ENCODE measurements at places on chromosomes 7 and 10.
A peak's percentile ranks its signal among the peaks of the same experiment; 100 is the strongest.

- H3K4me3 ChIP-seq = no peak overlapping the region
- no peak overlapping the region for H3K27ac ChIP-seq
- H3K27me3 ChIP-seq = no peaks in the 10 kb centered on the region
Observed at GRCh38 chr7:131735101-131735500, 178.7 kb upstream of the PODXL start.

GRCh38 chr7:132403465-132404110 lies 172.7 kb downstream of the PLXNA4 start:
- H3K4me1 ChIP-seq = peaks cover 2% of the 10 kb centered on the region
- no peaks in the 10 kb centered on the region for H3K36me3 ChIP-seq
- DNase-seq = peak; percentile 25
- H3K27me3 ChIP-seq = no peaks in the 10 kb centered on the region

DNA sequence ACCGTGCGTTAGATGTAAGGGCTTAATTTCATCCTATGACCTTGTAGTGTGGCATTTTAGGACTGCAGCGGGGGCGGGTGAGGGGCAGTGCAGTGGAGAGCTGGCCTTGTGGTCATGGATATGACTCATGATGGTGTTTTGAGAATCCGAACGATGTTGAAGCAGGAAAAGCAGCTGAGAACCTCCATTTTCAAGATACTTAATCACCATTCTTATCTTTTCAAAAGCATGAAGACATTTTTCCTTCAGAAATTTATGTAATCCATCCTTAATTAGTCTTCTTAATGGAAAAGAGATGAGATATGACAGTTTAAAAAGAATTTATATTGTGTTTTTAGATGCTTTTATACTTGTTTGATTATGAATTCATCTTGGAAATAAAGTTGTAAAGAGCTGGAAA lies 9.6 kb downstream of the ATP5F1C start:
- no peak overlapping the region for H3K4me3 ChIP-seq
- no peaks in the 10 kb centered on the region for H3K4me1 ChIP-seq
- no peaks in the 10 kb centered on the region for H3K27me3 ChIP-seq
- peaks cover 13% of the 10 kb centered on the region for H3K36me3 ChIP-seq

- H3K27me3 ChIP-seq = no peaks in the 10 kb centered on the region
- H3K4me1 ChIP-seq = no peaks in the 10 kb centered on the region
- no peak overlapping the region for H3K4me3 ChIP-seq
Observed at GRCh38 chr10:95188593-95188992, 5.4 kb upstream of the ACSM6 start.

- no peaks in the 10 kb centered on the region for H3K27me3 ChIP-seq
- no peak for DNase-seq
- no peak overlapping the region for H3K27ac ChIP-seq
- no peaks in the 10 kb centered on the region for H3K4me1 ChIP-seq
- H3K36me3 ChIP-seq = peaks cover 8% of the 10 kb centered on the region
Observed at GRCh38 chr10:73424478-73424877, 8.9 kb downstream of the MSS51 start.

- no peak overlapping the region for H3K27ac ChIP-seq
- H3K4me1 ChIP-seq = peaks cover 1% of the 10 kb centered on the region
- H3K27me3 ChIP-seq = no peaks in the 10 kb centered on the region
- DNase-seq = no peak
- no peak overlapping the region for H3K4me3 ChIP-seq
- H3K36me3 ChIP-seq = no peaks in the 10 kb centered on the region
Observed at GRCh38 chr7:69635555-69636185, 37.4 kb downstream of the AUTS2 start.

DNA sequence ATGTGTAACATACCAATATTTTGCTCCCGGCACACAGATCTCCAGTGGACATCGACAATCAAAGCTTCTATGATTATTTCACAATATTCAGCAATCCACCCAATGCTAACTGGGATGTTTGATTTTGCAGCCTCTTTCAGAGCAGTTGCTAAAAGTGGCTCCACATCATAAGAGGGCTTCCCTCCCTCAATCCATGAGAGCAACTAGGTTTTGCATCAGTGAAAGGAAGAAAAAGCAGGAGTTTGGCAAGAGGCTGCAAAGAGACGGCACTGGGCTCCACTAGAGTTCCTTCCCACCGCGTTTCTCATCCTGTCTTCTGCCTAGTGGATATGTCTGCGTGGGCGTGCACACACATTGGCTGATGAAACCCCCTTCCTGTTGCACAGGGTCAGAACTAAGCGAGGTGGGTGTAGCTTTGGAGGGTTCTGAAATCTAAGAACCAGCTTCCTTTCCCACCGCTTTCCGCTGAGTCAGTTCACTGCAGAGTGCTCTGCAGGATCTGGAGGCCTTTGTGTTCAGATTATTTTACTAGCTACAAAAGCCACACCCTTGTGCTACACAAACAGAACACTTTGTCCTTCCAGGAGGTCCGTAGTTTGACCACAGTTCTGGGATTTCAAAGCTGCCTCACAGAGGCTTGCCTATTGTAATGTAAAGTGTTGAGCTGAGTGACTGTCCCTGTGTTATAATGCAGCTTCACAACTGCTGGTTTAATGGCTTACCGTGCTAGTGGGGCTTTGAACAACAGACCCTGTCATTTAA lies 28.1 kb downstream of the ARL4A start:
- H3K27me3 ChIP-seq = no peaks in the 10 kb centered on the region
- no peaks in the 10 kb centered on the region for H3K36me3 ChIP-seq
- H3K27ac ChIP-seq = no peak overlapping the region
- no peak overlapping the region for H3K4me3 ChIP-seq
- no peaks in the 10 kb centered on the region for H3K4me1 ChIP-seq
- peak; percentile 66 for DNase-seq

DNA sequence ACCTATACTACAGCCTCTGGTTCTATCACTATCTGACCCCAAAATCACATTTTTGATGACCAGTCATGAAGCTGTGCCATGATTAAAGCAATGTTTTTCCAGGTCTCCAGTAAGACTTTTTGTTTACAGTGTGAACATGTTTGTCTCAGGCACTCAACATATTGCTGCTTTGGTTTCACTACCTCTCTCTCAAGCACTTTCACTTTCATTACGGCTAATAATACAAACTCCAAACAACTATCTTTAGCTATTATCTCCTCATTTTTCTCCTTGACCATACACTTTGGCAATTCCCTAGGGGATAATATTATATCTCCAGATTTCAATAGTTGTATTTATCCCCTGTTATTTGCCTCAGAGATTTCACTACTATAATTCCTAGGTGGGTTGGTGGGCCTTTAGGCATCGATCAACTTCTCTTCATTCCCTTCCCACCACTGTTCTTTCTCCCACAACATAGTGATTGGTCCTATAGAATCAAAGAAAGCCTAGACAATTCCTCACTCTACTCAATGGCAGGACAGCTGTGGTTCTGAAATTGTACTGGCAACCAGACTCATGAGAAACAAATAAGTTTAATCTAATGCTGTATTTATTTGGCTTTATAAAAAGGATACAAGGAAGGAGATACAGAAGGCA lies 261.4 kb upstream of the ZWINT start:
- no peaks in the 10 kb centered on the region for H3K27me3 ChIP-seq
- no peaks in the 10 kb centered on the region for H3K36me3 ChIP-seq
- no peak overlapping the region for H3K4me3 ChIP-seq
- no peaks in the 10 kb centered on the region for H3K4me1 ChIP-seq
- DNase-seq = no peak

GRCh38 chr7:37420946-37421695 lies 27.5 kb downstream of the ELMO1 start:
- H3K27me3 ChIP-seq = no peaks in the 10 kb centered on the region
- peaks cover 15% of the 10 kb centered on the region for H3K4me1 ChIP-seq
- no peak overlapping the region for H3K4me3 ChIP-seq
- H3K27ac ChIP-seq = no peak overlapping the region
- no peaks in the 10 kb centered on the region for H3K36me3 ChIP-seq
- no peak for DNase-seq

DNA sequence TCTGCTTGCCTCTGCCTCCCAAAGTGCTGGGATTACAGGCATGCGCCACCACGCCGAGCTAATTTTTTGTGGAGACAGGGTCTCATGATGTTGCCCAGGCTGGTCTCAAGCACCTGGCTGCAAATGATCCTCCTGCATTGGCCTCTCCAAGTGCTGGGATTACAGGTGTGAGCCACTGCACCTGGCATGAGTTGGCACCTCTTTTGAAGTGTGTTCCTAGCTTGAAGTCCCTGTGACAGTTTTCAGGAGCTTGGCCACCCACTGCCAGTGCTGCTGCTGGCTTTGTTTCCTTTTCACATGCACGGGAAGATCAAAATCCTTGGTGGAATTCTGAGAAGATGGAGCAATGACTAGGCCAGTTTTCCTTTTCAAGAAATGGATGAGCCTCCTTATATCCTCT lies 126.3 kb downstream of the NRP1 start:
- H3K4me1 ChIP-seq = peaks cover 4% of the 10 kb centered on the region
- no peak overlapping the region for H3K4me3 ChIP-seq
- no peak overlapping the region for H3K27ac ChIP-seq
- DNase-seq = no peak
- H3K36me3 ChIP-seq = no peaks in the 10 kb centered on the region
- H3K27me3 ChIP-seq = no peaks in the 10 kb centered on the region

DNA sequence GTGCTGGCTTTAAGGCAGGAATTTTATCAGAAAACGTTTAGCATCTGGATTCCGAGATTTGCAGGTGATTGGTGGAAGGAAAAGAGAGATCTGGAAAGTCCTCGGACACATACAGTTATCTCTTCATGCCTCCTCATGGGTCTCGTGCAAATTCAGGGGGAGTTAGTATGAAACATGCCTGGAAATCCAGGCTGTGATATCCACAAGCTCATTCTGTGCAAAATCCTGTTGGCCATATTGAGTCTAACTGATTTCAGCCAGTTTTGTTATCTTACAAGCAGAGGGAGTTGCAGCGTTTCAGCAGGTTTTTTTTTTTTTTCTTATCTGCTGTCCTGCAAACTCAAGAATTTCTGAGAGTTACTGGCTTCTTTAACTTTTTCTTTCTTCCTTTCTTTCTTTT lies 411.5 kb downstream of the GALNT17 start:
- no peak overlapping the region for H3K27ac ChIP-seq
- no peaks in the 10 kb centered on the region for H3K36me3 ChIP-seq
- H3K27me3 ChIP-seq = no peaks in the 10 kb centered on the region
- no peak overlapping the region for H3K4me3 ChIP-seq
- no peaks in the 10 kb centered on the region for H3K4me1 ChIP-seq
- DNase-seq = peak; percentile 17

DNA sequence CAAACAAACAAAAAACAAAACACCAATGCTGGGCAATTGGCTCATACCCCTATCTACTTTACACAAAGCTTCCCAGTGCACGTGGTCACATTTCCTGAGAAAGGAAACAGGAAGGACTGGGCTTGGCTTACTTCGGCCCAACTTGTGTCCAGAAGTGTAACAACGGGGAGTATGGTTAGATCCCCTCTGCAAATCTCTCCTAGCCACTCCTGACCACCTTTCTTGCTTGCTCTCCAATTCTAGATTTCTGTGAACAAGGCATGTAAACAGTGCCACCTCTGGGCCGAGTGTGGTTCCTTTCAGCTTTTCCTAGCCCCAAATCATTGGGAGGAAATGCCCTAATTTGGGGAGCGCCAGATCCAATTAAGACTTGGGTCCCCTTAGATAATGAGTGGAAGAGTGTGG lies 21.0 kb upstream of the FRAT2 start:
- no peak overlapping the region for H3K4me3 ChIP-seq
- no peak overlapping the region for H3K27ac ChIP-seq
- H3K36me3 ChIP-seq = peaks cover 1% of the 10 kb centered on the region
- no peaks in the 10 kb centered on the region for H3K4me1 ChIP-seq
- H3K27me3 ChIP-seq = no peaks in the 10 kb centered on the region
- DNase-seq = peak; percentile 42

All from mesendoderm (in vitro differentiated cells).